ENCODE measurements at places on chromosomes 3 and 15.

DNA sequence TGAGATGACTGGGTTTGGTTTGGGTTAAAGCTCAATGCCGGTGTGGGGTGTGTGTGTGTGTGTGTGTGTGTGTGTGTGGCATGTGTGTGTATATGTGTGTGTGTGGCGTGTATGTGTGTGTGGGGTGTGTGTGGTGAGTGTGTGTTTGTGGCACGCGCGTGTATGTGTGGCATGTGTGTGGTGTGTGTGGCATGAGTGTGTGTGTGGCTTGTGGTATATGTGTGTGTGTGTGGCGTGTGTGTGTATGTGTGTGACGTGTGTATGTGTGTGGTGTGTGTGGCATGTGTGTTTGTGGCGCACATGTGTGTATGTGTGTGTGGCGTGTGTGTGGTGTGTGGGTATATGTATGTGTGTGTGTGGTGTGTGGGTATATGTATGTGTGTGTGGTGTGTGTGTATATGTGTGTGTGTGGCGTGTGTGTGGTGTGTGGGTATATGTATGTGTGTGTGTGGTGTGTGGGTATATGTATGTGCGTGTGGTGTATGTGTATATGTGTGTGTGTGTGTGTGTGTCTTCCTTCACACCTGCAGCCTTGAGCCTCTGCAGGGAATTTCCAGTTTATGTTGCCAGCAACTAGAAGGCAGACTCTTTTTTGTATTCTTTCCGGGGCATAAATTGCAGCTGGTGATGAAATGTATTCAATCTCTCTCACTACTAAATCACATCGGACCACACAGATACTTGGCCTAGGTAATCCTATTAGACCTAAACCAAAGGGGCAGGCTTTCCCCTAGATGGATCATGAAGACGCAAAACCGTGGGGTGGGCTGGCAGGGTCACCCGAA lies 34.8 kb downstream of the CHRD start:
- DNase-seq: no peak

DNA sequence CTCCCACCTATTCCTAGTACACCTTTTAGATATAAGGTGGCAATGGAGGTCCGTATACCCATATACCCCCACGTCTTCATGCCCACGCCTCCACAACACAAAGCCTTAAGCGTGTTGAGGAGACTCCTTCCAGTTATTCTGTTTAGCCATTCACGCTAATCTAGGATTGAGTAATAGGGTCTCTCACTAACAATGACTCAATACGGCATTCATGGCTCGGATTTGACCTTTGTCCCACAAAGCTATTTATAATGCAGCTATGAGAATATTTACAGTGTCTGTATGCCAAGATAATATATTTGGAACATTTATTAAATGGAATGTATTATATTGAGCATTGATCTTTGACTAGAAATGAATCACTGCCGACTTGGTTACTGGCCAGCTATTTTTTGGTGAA lies 215.8 kb downstream of the KCNH8 start:
- no peak for DNase-seq

DNA sequence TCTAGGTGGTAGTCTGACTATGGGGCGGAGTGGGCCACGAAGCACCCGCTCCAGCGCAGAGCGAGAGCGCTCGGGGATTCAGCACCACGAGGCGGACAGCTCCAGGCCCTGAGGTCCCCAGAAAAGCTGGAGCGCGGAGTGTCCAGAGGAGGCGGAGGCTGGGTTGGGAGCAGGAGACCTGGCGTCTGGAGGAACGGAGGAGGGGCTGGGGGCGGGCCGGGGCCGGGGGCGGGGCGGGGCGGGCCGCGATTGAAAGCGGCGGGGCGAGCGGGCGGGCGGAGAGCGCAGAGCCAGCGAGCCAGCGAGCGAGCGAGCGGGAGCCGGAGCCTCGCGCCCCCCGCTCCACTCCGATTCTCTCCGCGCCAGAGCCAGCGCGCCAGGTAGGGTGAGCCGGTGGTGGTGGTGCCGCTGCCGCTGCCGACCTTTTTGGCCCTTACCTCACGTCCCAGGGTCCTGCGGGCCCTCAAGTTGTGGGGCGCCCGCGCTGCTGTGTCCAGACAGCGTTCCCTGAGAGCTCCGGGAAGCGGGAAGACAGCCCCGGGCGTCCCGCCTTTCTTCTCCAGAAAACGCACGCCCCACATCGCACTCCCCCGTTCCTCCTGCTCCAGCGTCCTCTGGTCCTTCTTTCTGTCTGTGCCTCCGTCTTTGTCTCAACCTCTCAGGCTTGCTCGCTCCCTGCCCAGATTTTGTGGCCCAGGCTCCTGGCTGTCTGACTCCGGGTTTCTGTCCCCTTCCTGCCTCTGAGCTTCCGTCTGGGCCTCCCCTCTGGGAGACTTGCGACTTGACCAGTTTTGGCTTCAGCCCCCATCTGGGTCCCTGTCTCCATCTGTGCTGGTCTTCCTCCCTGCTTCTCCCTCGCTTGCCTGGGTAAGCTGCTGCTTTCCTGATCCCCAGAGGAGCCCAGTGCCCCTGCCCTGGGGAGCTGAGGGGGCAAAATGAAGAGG lies at the start of gene GRM2:
Gene GRM2 (plus strand): TSS at position 281 of the 944 bp plus-strand sequence. CDS start 1,916 bp downstream, outside the sequence.
- peak; percentile 86 for DNase-seq

- no peak for DNase-seq
Measured at GRCh38 chr15:70281811-70282307, 184.1 kb upstream of the TLE3 start.

DNA sequence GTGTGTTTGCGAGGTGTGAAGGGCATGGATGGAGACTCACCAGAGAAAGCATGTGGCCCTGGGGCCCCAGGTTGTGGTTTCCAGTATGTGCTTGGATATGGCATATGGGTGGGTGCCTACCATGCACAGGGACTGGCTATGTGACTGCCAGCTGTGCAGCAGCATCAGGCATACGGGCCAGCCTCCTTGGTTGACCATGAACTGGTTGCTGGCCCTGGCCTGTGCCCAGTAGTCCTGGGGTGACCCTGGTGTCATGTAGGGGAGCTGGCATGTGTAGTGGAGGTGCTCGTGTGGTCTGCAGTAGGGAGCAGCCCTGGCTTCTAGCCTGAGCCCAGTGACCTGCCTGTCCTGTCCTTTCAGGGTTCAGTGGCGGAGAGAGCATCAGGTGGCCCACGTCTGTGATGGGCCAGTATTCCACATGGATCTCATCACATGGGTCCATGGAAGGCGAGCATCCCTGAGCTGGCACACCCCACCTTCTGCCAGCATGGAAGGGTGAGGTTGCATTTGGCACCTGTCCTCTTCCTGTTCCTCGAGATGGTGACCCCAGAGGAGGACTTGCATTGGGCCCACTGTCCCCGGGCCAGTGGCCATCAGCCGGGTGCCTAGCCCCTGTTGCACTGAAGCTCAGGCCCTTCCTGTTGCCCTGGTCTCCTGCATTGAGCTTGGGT lies 228.9 kb downstream of the SNRPN start:
- no peak for DNase-seq

DNA sequence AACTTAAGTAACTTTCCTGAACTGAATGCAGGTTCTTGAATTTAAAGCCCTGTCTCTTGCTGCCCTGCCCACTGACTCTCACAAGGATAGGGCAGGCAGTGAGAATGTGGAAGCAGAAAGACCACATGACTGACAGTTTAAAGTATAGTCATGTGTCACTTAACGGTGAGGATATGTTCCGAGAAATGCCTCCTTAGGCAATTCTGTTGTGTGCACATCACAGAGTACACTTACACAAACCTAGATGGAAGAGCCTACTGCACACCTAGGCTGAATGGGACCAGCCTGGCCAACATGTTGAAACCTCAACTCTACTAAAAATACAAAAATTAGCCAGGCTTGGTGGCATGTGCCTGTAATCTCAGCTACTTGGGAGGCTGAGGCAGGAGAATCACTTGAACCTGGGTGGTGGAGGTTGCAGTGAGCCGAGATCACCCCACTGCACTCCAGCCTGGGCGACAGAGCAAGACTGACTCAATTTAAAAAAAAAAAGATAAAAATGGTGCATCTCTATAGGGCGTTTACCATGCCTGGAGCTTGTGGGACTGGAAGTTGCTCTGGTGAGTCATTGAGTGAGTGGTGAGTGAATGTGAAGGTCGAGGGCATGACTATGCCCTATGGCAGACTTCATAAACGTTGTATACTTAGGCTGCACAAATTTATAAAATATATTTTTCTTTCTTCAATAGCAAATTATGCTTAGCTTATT lies 18.9 kb upstream of the COPG1 start:
- DNase-seq: no peak

DNA sequence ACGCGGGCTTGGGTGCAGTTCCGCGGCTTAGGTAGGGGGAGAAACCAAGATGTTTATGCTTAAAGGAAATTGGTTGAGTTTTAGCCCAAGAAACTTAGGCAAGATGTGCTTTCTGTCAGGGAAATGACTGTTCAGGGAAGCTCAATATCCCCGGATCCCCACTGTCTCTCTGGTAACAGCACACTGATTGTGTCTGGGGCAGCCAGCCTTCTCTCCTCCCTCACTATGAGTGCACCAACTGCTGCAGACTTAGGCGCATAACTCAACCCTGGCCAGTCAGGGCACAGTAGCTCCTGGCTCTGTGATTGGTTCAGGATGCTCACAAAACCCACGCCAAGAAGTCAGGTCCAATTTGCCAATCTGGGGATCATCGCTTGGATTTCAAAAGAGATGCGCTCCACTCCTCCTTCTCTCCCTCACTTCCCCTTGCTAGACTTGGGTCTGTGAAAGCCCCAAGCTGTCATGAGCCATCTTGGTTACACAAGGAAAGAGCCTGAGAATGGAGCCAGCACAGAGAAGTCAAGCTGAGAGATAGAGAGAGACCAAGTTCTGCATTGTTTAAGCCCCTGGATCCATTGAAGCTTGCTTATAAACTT lies 42.5 kb upstream of the CACNA2D3 start:
- no peak for DNase-seq

DNA sequence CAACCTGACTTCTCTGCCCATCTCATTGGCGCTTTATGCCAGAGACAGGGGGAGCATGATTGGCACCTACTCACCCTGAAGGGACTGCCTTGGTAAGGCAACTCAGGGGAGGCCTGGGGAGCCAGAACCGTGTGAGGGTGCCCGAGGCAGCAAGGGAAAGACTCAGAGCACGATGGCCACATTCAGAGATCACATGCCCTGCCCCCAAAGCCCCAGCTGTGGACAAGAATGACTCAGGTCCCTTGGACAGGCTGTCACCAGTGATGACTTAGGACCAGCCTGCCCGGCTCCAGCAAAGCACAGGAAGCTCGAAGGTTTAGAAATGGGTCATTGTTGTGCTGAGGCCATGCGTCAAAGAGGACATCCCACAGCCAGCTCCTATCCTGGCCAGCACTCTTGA lies 49.1 kb upstream of the LIMD1 start:
- DNase-seq: no peak

DNA sequence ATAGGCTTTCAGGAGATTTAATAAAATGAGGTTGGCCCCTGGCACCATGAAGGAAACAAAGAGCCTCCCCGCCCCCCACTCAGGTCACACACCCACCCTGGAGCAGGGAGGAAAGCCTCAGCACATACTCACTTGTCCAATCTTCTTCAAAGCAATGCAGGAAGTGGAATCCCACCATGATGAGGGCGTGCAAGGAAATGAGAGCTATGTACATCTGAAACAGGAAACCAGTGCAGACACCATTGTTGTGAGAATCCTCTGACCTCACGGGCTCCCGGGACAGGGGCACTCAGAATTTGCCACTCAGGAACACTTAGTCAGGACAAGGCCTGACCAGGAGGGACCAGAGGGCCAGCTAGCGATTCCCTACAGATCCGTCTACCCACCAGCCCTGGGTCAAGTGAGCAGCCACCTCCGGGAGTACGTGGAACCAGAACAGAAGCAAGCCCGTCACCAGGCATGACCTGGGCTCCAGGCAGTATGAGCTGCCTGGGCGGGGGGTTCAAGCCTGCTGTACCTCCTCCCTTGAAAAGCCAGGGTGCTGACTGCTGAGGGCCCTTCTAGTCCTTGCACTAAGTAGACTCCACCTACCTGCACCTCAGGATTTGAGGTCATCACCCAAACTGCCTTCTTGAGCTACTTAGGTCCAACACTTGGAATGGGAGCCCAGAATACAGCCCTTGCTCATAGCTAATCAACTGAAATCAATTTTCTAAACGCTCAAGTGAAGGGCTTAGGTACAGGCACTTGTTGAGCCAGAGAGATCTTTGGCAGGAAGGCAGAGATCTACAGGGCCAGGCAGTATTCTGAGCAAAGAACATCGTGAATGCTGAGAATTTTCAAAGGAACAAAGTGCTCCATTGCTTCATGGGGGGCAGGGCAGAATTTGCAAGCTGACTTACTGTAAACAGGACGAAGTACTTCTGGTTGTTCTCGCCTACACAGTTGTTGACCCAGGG lies 42.7 kb downstream of the ZDHHC3 start:
- DNase-seq: no peak

All from NCI-H69 (cell line).